ENCODE measurements at places on chromosomes 2 and 18.

DNA sequence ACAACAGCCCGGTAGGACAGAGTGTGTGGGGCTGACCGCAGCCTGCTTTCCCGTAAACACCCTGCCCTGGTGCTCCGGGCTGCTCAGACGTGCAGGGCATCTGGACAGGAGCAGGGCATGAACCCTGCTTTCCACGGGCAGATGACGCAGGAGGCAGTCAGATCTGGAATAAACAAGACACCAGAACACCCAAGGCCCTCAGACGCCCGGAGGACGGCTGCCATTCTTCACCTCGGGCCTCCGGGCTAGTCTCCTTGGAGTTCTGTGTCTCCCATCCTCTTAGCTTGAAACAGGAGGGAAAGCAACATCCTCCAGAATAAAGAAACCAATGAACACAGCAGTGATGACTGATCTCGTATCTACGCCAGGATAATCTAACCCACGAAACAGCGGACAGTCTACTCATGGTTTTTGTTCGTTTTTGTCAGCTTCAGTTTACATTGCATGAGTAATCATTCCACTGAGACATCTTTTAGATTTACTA lies 7.3 kb downstream of the PXDN start:
- no peak for DNase-seq

- peak; percentile 83 for DNase-seq
Observed at GRCh38 chr2:26745609-26746327, 18.3 kb upstream of the SLC35F6 start.

- no peak for DNase-seq
Observed at GRCh38 chr2:38407111-38407682, 30.1 kb upstream of the ATL2 start.

GRCh38 chr2:241951316-241951700 lies 81.8 kb downstream of the RTP5 start:
- DNase-seq: no peak

GRCh38 chr18:76328140-76328539 lies 166.9 kb downstream of the ZNF516 start:
- DNase-seq: no peak

- peak; percentile 90 for DNase-seq
Observed at GRCh38 chr2:37648331-37649011, 23.0 kb downstream of the CDC42EP3 start.

DNA sequence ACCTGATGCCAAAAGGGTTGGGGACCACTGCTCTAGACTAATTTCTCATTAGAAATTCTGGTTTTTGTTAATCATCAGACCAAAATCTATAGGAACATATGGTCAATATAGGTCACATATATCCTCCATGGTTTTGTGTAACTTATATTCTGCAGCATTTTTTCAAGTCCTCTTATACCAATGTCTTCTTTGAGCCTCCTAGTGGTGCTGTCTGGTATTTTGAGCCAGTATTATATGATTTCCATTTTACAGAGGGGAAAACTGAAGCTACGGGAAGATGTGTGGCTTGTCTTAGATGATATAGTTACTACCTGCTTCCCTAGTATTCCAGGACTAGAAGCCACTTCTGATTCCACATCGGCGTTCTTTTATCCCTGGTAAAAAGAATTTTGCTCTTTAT lies 13.8 kb downstream of the MAPK4 start:
- DNase-seq: no peak

- no peak for DNase-seq
Observed at GRCh38 chr2:168607992-168608391, 151.9 kb downstream of the CERS6 start.

DNA sequence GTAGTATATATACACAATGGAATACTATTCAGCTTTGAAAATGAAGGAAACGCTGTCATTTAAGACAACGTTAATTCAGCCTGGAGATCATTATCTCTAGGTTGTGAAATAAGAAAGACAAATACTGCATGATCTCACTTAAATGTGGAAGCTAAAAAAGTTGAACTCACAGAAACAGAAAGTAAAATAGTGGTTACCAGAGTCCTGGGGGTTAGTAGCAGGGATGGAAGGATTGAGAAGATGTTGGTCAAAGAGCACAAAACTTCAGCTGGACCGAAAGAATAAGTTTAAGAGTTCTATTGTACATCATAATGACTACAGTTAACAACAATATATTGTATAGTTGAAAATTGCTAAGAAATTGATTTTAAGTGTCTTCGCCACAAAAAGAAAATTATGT lies 670.3 kb downstream of the NR4A2 start:
- DNase-seq: no peak

- DNase-seq: no peak
Observed at GRCh38 chr18:2053490-2054089, 517.7 kb downstream of the METTL4 start.

GRCh38 chr2:68762665-68763064 lies 28.1 kb downstream of the ARHGAP25 start:
- DNase-seq: no peak

DNA sequence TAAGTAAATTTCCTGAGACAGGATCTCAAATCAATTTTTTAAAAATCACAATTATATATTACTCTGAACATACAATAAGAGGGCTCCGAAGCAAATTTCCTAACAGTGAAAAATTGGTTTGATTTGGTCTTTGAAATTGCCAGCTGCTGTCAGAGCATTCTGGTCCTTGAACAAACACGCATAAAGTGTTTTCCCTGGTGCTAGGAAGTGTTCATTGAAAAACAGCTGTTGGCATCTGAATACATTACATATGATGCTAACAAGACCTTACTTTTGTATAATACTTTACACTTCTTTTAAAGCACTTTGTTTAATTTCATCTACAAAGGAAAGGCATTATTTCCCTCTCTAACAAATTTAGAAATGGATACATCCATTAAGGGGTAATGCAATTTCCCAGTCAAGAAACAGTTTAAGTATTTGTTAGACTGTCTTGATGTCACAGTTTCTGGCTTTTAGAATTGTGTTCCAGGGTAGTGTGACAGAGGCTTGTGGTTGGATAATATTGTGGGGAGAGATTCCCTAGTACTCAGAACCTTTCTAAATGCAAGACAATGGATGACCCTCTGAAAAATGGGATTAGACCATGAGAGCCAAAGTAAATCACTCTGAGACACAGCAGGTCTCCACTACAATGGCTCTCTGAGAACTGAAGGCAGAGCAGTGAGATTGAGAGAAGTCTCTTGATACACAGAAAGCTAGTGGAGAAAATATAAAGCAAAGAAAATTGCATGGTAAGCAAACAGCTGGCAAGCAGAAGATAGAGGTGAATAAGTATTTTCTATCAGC lies 299.0 kb downstream of the TRIB2 start:
- DNase-seq: no peak

DNA sequence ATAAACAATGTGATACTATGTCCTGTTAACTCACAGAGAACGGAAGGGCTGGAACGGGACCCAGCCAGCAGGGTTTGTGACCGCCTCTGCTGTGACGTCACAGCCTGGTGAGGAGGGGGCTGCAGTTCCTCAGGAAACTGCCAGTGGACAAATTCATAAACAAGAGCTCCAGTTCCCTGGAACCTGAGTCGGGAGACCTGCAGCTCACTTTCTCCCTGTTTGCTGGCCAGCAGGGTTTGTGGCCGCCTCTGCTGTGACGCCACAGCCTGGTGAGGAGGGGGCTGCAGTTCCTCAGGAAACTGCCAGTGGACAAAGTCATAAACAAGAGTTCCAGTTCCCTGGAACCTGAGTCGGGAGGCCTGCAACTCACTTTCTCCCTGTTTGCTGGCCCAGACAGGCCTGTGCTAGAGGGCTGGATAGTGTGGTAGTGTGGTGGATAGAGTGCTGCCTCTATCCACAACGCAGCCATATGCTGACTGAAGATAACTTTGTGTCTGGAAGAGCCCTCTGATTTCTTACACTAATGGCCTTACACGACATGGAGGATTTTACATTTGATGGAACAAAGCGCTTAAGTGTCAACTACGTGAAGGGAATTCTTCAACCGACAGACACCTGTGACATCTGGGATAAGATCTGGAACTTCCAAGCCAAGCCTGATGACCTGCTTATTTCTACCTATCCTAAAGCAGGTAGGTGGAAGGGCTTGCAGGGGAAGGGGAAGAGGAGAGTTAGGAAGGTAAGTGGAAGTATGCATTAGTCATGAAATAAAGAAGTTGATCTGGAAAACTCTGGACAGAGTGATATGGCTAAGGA lies at the start of gene SULT1C4:
TSS of gene SULT1C4 (plus strand) at position 140 of the 816 bp plus-strand sequence. CDS start at position 524, 384 bp downstream.
- peak; percentile 75 for DNase-seq

- no peak for DNase-seq
Observed at GRCh38 chr2:29495536-29496060, 380.4 kb downstream of the CLIP4 start.

- DNase-seq: no peak
Observed at GRCh38 chr2:70089220-70089982, 2.1 kb downstream of the PCBP1 start.

- no peak for DNase-seq
Observed at GRCh38 chr18:49371786-49372185, 88.7 kb downstream of the DYM start.

DNA sequence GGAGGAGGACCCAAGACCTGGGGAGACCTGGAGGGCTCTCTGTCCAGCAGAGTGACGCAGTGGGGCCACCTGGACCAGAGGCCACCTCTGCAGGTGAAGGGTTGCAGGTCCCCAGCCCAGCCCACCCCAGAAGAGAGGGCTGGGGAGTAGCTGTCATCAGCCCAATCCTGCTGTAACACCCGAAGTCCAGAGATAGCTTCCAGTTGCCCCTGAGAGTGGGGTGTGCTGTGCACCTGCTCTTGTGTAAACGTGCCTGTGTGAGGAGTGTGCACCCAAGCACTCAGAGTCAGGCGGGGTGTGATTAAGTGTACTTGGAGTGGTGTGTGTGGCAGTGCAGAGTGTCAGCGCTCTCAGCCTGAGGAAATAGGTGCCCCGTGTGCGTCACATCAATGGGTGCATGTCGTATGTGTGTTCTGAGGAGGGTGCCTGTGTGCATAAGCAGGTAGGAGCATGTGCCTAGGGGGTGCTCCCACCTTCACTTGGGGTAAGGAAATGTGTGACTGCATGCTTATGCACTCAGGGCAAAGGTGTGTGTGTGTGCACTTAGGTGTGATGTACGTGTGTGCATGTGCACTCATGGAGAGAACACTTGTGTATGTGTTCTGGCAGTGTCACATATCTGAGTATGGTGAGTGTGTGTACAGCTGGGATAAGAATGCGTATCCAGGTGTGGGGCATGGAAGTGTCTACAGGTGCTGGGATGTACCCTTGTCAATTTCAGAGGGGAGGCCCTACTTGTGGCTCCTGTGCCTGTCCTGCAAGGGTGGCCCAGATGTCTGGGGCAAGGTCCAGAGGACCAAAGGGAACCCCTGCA lies 672 bp downstream of the ATP6V1B1 start:
- no peak for DNase-seq

- no peak for DNase-seq
Observed at GRCh38 chr18:70299393-70299792, 10.5 kb downstream of the SOCS6 start.

GRCh38 chr2:163655667-163656066 lies 80.1 kb downstream of the FIGN start:
- DNase-seq: no peak

GRCh38 chr18:67265464-67266245 lies 250.9 kb downstream of the DSEL start:
- DNase-seq: no peak

DNA sequence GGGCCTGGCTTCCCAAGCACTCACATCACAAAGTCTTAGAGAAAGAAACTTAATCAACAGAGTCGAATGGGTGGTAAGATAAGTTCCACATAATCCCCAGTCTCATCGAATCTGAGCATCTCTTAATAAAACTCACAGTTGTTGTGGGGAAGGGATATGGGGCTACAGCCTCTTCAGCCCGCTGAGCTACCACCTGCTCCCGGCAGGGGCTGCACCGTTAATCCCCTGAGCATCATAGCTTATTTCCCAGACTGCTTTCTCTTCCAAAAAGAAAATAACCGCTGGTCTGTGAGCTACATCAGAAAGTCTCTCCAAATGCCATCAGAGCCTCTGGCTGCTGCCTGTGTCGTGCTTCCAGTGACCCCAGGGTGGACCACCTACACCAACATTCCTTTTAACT lies 139.4 kb upstream of the CELF4 start:
- no peak for DNase-seq

GRCh38 chr2:148643998-148644882 lies at the start of gene EPC2:
EPC2 (plus strand) TSS chr2:148644751; CDS start chr2:148645018, 267 bp downstream.
- peak; percentile 95 for DNase-seq

DNA sequence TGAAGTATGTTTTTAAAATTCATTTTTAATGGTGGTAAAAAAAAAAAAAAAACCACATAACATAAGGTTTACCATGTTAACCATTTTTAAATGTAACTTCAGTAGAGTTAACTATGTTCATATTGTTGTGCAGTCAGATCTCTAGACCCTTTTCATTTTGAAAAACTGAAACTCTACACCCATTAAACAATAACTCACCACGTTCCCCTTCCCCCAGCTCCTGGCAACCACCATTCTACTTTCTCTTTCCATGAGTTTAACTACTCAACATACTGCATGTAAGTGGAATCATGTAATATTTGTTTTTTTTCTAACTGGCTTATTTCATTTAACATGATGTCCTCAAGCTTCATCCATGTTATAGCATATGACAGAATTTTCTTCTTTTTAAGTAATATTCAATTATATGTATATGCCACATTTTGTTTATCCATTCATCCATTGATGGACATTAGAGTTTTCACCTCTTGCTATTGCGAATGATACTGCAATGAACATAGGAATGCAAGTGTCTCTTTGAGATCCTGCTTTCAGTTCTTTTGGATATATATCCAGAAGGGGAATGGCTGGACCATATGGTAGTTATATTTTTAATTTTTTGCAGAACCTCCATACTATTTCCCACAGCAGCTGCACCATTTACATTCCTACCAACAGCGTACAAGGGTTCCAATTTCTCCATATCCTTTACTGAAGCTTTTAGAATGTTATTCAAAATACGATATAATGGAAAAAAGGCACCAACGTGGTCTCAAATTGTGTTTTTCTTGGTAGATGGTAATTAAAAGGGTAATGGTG lies 91.0 kb downstream of the SPTBN1 start:
- DNase-seq: no peak

- no peak for DNase-seq
Observed at GRCh38 chr2:9991829-9992273, 40.4 kb downstream of the GRHL1 start.

- DNase-seq: no peak
Observed at GRCh38 chr18:36560187-36560586, 262.7 kb downstream of the FHOD3 start.

GRCh38 chr2:38765149-38765548 lies 12.9 kb upstream of the GEMIN6 start:
- DNase-seq: no peak
